Activated T-cell treated with anti-CD3 and anti-CD28 coated beads for 48 hours (primary cell): ENCODE measurements at places on chromosomes 7 and 10.

DNA sequence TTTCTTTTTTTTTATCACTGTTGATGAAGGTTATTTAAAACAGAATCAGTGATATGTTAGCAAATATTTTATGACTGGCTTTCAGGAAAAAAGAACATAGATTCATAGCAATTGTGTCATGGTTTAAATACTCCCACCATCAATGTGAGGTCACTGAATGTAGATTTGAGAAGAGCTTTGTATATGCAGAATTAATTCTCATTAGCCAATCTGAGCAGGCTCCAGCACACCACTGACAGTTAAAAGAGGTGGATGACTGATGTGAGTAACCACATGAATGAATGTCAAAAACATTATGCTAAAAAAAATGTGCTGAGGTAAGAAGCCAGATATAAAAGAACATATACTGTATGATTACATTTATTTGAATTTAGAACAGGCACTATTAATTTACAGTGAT, 174.8 kb upstream of the KAT6B start:
- no peak for DNase-seq

GRCh38 chr10:17214971-17215781, 12.9 kb upstream of the VIM start:
- DNase-seq = no peak

- DNase-seq = no peak
Observed at GRCh38 chr7:131657881-131658280, 101.5 kb upstream of the PODXL start.

- DNase-seq = no peak
Observed at GRCh38 chr7:135197906-135198655, 13.2 kb downstream of the WDR91 start.

DNA sequence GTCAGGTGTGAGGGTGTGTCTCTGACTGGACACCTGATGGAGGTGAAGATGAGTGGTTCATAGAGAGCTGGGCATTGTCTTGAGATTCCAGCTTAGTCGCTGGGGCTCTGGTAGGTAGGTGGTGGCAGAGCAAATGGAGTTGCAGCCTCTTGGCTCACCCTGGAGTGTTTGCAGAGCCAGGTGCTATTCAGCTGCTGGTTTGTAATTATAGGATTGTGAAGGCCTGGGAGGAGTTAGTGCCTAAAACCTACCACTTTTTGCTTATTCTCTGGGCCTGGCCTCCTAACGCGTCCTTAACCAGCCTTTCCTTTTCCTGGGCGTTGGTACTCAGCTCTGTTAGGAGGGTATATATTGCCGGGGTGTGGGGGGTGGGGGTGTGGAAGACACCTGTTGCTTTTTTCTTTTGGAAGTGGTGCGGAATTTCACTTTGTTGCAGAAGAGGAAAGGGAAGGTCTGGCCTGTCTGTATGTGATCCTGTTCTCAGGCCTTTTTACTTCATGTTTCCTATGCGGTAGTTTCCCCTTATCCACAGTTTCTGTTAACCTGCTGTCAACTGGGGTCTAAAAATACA, 3.2 kb downstream of the PPRC1 start:
- no peak for DNase-seq

DNA sequence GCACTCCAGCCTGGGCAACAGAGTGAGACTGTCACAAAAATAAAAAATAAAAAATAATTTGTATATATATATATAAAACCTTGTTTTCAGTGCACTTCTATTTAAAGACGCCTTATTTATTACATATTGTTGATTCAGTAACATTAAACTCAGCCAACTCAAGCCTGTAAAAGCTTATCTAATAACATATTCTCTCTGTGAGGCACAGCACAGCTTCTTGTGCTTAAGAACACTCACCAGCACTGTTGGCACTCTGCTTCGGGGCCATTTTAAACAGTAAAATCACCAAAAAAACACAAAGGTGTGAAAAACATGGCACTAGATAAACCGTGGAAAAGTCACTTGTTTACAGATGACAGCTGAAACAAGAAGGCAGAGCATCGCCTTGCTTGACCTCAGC, 89.0 kb upstream of the C10orf90 start:
- no peak for DNase-seq

DNA sequence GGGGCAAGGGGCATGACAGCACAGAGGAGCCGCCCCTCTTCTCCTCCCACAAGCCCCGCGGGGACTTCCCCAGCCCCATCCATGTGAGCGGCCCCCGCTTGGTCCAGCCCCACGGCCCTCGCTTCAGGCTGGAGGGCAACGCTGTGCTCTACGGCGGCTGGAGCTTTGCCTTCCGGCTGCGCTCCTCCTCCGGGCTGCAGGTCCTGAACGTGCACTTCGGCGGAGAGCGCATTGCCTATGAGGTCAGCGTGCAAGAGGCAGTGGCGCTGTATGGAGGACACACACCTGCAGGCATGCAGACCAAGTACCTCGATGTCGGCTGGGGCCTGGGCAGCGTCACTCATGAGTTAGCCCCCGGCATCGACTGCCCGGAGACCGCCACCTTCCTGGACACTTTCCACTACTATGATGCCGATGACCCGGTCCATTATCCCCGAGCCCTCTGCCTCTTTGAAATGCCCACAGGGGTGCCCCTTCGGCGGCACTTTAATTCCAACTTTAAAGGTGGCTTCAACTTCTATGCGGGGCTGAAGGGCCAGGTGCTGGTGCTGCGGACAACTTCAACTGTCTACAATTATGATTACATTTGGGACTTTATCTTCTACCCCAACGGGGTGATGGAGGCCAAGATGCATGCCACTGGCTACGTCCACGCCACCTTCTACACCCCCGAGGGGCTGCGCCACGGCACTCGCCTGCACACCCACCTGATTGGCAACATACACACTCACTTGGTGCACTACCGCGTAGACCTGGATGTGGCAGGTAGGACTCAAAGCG, 5.1 kb downstream of the AOC1 start:
- no peak for DNase-seq

GRCh38 chr10:64159910-64160872, 639.0 kb downstream of the REEP3 start:
- DNase-seq = no peak

DNA sequence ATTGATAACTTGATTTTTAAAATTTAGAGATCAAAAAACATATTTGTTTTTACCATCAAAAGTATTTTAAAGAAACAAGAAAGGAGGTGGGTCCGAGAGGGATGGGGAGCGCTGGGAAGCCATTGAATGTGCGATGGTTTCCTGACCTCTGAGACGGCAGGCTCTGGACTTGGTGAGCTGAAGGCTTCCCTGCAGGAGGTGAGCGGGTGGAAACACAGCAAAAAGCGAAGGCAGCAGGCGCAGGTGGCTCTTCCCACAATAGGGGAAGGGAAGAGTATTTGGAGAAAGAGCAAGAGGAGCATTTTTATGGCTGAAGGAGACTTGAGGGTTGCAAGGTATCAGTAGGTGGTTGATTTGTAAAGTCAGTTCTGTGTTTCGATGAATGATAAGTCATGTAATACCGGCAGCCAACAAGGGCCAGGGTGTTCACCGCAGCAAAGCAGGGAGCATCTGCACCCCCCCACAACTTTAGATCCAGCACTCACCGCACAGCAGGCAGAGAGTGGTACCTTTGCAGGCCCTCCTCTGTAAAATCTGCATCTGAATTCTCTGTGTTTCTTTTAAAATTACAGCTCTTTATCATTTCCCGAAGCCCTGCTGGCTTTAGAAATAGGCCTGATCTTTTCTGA, 10.5 kb downstream of the C10orf53 start:
- no peak for DNase-seq

GRCh38 chr7:101628522-101628921, 574 bp downstream of the MYL10 start:
- DNase-seq = no peak

GRCh38 chr7:122652876-122653275, 46.0 kb downstream of the RNF133 start:
- DNase-seq = no peak

- DNase-seq = no peak
Observed at GRCh38 chr7:9026121-9026520, 592.7 kb downstream of the NXPH1 start.

DNA sequence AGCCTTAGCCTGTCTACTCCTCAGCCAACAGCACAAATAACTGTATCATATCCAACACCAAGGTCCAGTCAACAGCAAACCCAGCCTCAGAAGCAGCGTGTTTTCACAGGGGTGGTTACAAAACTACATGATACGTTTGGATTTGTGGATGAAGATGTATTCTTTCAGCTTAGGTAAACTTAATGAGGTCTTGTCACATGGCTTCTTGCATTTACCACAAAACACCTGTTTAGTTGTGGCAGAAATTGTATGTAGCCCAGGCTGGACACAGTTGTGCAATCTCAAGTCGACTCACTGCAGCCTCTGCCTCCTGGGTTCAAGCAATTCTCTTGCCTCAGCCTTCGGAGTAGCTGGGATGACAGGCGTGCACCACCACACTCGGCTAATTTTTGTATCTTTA, 21.4 kb downstream of the CCAR1 start:
- no peak for DNase-seq

DNA sequence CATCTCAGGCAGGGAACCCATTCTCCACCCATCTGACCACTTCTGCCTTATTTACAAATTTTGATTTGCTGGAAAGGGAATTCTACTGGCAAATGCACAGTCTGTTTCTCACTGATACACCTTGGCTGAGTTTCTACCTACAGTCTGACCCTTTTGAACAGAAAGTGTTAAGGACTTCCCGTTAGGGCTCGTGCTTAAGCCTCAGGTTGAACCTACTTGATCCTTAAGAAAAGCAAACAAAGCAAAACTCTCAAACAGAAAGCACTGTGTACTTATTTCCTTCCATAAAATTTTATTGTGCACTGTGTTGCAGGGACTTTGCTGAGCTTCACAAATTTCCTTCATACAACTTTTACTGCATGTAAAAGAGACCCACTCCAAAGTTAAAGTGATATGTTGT, 367.8 kb downstream of the NRG3 start:
- no peak for DNase-seq

DNA sequence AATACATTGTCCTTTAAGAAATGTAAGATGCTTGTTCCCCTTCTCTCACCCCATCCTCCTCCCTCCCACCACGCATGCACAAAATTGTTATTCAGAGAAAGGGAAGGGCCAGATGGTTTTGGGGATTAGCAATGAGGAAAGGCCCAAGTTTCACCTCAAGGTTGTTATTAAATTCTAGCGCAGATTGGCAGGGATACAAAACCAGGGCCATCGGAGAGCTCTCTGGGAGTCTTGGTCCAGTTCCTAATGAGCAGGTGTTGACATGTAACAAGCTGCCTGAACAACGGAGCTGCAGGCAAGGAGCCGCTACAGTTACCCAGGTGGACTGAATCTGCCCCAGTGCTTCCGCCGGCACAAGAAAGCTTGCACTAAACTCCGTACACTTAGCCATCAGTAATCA, 9.7 kb upstream of the ANK3 start:
- DNase-seq = no peak

- no peak for DNase-seq
Observed at GRCh38 chr10:51363415-51363814, 289.1 kb downstream of the PRKG1 start.

DNA sequence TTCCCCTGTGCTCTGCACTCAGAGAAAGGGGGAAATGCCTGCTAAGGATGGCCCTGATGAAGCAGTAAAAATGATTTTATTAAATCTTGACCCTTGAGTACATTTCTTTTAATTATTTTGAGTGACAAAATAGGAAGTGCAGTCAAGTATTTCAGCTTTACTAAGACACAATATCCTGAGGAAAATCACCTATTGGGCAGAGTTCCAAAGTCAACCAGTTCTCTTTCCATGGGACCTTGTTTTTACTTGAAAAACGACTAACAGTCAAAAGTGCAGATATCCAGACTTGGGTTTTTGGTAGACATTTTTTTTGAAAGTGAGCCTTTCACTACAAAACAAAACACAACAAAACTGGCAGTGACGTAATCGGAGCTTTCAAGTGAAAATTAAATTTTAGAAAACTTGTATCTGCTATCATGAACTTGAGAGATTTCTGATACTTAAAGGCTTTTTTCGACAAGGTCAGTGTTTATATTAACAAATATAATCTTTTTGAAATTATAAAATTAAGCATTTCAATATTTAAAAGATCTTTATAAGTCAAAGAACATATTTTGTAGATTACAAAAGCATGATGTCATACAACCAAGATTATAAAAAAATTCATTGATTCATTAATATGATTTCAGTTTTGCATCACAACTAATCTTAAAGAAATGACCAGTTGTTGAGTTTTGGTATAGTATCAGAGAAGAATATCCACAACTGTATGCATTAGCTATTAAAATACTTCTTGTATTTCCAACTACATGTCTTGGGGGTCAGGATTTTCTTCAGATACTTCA, 513.8 kb upstream of the AKR1E2 start:
- DNase-seq = no peak

DNA sequence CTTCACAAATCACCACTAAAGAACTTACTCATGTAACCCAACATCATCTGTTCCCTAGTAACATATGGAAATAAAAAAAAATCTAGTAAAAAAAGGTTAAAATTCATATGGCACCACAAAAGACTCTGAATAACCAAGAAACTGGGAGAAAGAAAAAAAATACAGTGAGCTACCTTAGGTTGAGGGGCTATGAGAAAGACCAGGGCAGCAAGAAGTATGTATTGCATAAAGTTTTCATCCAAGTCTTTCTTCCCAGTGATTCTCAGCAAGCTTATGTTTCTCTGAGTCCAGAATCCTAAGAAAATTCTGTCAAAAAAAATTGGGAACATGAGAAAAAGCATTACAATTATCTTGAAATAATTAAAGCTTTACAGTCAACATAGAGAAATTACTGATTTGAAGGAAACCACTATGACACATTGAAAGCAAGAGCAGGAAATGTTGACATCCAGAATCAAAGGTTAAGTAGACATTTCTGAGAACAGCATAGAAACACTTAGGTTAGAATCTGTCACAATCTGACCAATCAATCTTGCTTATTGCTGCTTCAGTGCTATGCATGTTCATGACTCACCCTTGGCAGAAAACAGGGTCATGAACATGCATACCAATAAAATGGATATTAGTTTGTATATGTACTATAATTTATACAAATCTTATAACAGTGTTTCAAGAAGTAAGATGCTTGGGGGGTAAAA, 494.0 kb upstream of the POT1 start:
- DNase-seq = no peak

- DNase-seq = no peak
Observed at GRCh38 chr7:12320241-12320986, 83.3 kb downstream of the VWDE start.

GRCh38 chr7:69110450-69111050, 487.7 kb upstream of the AUTS2 start:
- DNase-seq = no peak

GRCh38 chr10:132332433-132332754, 401 bp downstream of the LRRC27 start:
- no peak for DNase-seq

DNA sequence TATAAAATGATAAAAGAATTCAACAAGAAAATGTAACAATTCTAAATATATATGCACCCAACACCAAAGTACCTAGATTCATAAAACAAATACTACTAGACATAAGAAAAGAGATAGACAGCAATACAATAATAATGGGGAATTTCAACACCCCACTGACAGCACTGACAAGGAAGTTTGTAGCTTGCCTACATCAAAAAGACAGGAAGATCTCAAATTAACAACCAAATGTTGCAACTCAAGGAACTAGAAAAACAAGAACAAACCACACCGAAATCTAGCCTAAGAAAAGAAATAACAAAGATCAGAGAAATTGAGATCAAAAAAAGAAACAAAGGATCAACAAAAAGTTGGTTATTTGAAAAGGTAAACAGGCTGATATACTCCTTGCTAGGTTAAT, 36.5 kb upstream of the TNKS2 start:
- no peak for DNase-seq
